ENCODE measurements at places on chromosomes 4 and X.

DNA sequence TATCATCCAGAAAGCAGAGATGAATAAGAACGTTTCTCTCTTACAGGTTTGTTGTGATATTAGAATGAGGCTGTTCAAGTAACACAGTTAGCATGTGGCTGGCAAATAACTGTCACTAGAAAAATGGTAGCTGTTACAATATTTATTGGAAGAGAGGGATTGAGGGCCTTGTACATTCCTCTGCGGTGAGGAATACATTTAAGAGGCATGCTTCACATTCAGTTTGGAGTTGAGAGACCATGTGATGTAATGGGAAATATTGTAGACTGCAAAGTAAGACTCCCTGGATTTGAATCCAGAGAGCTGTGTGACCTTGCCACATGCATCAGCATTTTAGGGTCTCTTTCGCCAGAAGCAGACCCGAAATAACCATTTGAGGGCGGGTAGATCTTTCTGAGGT, 104.8 kb upstream of the KIT start:
- no peak for DNase-seq

GRCh38 chr4:15451866-15452765, 17.6 kb upstream of the CC2D2A start:
- DNase-seq: no peak

- DNase-seq: no peak
Observed at GRCh38 chrX:93695981-93696380, 22.0 kb downstream of the FAM133A start.

DNA sequence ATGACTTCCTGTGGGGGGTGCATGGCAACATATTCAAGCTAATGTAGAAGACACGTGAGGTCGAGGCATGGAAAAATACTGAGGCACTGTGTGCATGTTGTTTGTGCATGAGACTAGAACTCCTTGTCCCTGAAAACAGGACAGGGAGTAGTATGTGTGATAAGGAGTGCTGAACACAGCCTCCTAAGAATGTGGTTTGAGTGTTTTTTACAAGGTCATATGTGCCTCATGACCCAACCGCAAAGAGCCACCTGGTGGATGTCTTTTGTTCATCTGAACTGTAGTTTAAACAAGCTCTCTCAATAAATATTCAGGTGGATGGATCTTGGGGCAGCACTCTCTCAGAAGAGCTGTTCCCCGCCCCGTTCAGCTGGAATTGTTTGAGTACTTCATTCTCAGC, 226.6 kb downstream of the NLGN4X start:
- DNase-seq: no peak

DNA sequence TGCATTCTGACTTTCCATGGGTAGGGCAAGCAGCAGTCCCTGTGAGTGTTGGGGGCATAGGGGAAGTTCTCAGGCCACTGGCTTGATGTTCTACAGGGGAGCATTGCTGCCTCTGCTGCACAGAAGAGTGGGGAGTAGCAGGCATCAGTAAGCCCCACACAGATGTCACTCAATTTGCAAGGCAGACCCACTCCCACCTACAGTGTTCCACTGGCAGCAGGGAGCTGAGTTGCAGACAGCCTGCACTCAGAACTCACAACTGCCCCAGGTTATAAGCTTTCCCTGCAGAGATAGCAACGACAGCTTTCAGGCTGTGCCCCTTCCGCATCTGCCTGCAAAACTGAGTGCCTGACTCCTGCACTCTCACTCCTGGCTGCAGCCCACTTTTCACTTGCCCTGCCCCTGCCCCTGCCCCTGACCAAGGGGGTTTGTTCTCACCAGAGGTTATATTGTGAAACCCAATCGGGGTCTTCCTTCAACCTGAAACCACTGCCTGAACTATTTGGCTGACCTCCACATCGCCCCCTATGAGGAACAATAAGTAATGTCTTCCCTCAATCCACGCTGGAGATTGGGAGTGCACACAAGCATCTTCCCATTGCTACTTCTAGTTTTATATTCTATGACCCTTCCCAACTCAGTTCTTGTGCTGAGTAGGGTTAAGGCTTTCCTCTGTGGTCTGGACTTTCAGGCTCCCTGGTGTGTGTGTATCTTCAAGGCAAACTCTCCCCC, 227.4 kb upstream of the CXorf51B start:
- DNase-seq: no peak

DNA sequence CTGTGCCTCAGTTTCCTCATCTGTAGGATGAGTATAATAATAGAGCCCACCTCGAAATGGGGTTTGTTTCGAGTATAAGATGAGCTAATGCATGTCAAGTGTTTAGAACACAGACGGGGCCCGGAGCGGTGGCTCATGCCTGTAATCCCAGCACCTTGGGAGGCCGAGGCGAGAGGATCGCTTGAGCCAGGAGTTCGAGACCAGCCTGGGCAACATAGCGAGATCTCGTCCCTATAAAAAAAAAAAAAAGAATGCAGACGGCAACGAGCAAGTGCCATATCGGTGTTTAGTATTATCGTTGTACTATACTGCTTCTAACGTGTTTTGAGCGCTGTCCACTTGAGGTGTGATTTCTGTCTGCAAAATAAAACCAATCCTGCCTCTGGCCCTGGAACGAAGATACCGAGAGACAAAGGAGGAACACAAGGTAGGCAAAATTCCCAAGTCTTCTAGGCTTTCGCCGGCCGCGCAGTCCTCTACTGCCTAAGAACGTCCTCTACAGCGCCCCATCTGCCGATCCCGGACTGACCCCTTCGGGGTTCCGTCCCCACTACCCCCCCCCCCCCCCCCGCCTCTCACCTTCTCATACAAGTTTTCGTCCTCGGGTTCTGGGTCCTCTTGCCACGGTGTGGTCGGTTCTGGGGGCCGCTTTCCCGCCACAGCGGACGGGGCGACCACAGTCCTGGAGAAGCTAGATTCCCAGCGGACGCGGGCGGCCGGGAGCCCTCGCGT, 442 bp downstream of the NDUFB11 start:
- peak; percentile 43 for DNase-seq

- no peak for DNase-seq
Observed at GRCh38 chr4:74109870-74110605, 11.0 kb upstream of the CXCL2 start.

GRCh38 chr4:121913667-121914066, 38.2 kb downstream of the TRPC3 start:
- no peak for DNase-seq

DNA sequence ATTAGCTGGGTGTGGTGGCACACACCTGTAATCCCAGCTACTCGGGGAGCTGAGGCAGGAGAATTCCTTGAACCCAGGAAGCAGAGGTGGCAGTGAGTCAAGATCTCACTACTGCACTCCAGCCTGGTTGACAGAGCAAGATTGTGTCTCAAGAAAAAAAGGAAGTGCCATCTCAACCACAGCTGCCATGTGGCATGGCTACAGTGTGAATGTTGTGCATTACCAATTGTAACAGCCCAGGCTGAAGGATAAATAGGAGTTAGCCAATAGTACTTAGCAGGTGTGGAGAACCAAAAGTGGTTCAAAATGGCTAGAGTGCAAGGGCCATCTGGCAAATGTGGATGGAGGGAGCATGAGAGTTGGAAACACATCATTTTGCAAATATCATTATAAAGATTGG, 28.9 kb downstream of the SLC25A5 start:
- DNase-seq: no peak

All from NCI-H1092 (cell line).